ENCODE measurements at places on chromosomes 11 and 22.

GRCh38 chr11:122937983-122938382 is 43.7 kb downstream of the BSX start:
- DNase-seq: no peak

GRCh38 chr22:33580310-33580709 is 340.0 kb downstream of the LARGE1 start:
- DNase-seq: no peak

- no peak for DNase-seq
Observed at GRCh38 chr11:96177146-96177545, 165.8 kb downstream of the MAML2 start.

DNA sequence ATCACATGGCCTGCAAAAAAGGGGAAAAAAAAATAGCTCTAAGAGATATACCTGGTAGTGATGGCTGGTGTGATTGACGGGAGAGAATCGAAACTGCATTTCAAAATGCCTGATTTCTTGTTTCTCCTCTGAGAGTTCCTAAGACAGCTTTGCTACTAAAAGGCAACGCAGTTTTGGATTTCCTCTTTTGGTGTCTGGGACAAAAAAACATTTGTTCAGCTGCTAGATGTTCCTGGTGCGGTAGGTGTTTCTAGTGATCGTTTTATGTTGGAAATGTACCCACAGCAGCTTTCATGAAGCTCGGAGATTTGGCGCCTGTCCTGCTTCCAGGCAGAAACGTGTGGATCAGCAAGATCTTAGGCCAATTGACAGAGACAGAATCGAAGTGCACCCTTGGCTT is 18.1 kb downstream of the P2RX3 start:
- DNase-seq: no peak

GRCh38 chr11:62786318-62787004 is 741 bp upstream of the TMEM179B start:
- peak; percentile 80 for DNase-seq

GRCh38 chr11:21556926-21557325 is 636.0 kb upstream of the ANO5 start:
- no peak for DNase-seq

DNA sequence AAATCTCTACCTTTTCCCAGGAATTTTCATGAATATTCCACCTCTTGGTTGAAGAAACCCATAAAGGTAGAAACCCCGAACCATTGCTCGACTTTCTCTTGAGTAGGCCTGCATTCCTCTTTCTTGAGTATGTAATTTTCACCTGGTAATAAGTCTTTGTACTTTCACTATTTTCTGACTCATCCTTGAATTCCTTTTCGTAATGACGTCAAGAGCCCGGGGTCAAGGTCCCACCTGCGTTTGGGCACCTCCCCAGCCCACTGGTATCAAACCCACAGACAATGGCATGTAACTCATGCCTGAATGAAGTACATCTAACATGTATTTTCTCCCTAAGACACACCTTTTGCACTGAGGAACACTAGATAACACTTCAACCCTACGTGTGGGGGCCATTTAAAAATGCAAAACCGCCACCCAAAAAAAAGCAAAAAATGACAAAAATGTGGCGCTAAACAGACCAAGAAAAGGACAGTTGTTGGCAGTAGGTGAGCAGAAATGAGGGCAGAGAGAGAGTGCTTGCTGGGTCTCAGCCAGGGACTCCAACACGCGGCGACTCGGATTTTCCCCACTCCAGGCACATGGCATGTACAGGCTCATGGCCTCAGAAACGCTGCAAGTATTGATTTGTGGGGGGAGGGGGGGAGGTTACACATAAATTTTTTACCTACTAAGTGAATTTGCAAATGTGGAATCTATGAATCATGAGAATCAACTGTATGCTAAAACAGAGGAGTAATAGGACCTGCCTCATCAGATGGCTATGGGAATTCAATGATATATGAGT is 4.1 kb upstream of the C11orf24 start:
- no peak for DNase-seq

DNA sequence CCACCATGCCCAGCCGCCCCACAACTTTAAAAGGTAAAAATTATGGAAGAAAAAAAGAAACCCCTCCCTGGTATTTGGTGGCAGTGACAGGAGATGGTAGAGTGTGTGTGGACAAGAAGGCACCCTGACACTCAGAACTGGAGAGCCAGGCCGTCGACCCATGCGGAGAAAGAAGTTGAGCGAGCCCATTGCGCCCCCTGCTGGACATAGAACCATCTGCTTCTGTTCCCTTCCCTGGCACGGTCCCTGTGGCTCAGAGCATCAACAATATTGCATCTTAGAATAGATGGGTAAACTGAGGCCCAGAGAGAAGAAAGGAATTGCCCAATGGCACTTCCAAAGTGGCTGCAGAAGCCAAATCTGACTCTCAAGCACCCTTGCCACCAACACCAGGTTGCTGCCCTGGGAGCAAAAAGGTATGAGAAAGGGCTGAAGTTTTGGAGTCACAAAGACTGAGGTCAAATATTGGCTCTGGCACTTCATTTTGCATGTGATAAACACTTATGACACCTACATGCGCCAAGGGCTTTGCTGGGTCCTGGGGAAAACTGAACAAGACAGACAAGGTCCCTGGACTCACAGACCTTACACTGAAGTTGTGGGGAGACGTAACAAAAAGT is 8.6 kb downstream of the MRPL11 start:
- peak; percentile 53 for DNase-seq

DNA sequence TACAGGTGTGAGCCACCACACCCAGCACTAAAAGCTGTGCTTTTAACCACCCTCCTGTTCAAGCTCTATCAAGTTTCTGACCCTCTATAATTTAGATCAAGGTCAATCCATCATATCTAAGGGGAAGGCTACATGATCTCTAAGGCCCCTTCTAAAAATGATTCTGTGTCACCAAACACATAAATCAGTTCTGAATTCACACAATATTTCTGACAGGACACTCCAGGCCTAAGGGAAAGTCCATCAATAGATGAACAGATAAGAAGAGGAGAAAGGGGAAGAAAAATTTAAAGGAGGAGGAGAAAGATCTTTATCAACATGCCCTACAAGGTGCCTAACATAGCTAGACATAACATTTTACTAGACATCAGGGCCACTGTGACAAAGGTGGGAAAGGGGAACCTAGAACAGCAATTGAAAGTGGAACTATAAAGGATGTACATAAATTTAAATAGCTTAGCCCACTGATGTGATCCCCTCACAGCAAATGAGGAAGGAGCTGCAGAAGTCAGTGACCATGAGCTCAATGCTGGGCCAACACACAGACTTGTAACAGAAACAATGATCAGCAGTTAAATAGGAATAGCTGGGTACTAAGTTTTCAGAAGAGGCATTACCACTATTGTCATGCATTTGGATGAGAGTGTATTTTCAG is 4.7 kb downstream of the PRCP start:
- no peak for DNase-seq

GRCh38 chr11:124402326-124402922 is 3.6 kb upstream of the OR8B3 start:
- peak; percentile 1 for DNase-seq

DNA sequence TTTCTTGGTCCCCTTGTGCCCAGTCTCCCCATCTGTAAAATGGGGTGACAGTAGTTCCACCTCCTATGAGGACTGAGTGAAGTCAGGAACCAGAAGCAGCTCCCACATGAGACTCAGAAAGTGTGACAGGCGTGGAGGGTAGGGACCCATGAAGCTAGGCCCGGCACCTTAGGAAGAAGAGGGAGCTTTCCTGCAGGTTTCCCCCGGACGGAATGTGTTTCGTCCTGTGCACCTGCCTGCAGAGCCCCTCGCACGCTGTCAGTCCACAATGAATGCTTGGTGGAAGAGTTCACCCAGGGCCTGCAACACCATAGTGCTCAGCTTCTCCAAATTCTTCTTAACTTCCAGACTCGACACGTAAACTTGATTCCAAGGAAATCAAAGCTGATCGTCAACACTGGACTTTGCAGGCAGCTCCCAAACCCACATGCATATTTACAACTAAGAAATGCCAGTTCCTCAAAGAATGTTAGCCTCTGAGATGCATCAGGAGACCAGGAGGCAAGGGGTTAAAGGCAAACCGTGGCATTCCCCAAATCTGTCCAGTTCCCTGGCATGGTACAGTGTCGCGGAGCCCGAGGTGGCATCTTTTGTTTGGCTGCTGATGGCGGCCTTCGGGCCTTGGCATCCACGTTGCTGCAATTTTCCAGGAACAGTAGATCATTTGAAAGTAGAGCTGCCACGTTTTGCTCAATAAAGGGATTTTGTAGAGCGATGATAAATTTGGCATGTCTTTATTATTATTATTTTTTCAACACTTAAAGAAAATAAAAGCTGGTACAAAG is 15.4 kb downstream of the LRP5 start:
- DNase-seq: no peak

GRCh38 chr11:48083421-48083820 is 103.1 kb downstream of the PTPRJ start:
- no peak for DNase-seq

DNA sequence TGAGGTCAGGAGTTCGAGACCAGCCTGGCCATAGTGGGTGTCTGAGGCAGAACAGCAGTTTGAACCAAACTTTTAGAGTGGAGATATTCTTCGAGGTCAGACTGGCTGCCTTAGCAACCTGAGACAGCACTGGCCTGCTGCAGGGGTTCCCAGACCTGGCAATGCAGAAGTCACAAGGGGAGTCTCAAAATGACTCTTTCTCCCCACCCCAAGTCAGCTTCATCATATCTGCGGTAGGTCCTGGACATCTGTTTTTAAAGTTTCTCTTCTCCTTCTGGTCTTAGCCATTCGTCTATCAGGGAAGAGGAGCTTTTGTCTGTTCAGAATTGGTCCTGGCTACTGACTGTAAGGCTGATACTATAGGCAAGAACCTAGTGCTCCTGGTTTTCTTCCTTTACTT is 14.5 kb upstream of the CLMP start:
- DNase-seq: no peak

DNA sequence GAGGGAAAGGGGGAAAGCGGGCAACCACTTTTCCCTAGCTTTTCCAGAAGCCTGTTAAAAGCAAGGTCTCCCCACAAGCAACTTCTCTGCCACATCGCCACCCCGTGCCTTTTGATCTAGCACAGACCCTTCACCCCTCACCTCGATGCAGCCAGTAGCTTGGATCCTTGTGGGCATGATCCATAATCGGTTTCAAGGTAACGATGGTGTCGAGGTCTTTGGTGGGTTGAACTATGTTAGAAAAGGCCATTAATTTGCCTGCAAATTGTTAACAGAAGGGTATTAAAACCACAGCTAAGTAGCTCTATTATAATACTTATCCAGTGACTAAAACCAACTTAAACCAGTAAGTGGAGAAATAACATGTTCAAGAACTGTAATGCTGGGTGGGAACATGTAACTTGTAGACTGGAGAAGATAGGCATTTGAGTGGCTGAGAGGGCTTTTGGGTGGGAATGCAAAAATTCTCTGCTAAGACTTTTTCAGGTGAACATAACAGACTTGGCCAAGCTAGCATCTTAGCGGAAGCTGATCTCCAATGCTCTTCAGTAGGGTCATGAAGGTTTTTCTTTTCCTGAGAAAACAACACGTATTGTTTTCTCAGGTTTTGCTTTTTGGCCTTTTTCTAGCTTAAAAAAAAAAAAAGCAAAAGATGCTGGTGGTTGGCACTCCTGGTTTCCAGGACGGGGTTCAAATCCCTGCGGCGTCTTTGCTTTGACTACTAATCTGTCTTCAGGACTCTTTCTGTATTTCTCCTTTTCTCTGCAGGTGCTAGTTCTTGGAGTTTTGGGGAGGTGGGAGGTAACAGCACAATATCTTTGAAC is 6.8 kb downstream of the MALAT1 start:
- DNase-seq: no peak

DNA sequence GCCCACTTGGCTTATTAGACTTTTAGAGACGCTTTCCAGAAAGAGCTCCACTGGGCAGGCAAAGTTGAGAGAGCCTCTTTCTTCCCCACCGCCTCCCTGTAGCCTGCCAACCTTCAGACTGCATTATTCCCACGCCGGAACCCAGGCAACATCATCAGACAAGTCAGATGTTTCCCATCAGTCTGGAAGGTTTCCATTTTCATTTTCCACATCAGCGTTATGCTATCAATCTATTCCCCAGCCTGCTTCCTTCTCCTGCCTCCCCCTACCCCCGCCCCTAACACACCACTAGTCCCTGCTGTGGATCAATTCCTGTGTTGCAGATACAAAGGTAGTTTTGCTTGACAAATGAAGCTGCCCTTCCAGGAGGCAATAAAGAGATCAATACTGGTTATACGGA is 184.8 kb downstream of the DSCAML1 start:
- DNase-seq: no peak

DNA sequence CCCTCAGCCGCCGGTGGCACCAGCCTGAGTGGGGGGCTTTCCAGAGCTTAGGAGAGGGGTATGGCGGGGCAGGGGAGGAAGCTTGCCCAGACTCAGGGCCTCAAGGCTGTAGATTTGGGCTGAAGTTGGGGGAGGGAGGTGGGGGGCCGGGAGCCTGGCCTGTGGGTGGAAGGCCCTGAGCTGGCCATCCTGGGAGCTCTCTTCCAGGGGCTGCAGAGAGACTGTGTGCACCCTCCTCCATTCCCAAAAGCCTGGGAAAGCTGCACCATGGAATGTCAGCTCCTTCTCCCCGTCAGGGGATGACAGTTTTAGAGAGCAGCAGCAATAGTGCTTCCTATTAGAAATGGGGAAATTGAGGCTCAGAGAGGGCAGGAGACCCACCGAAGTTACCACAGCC is 1.0 kb downstream of the SYT12 start:
- DNase-seq: no peak

- DNase-seq: no peak
Observed at GRCh38 chr11:6745465-6746015, 26.2 kb downstream of the OR2AG2 start.

DNA sequence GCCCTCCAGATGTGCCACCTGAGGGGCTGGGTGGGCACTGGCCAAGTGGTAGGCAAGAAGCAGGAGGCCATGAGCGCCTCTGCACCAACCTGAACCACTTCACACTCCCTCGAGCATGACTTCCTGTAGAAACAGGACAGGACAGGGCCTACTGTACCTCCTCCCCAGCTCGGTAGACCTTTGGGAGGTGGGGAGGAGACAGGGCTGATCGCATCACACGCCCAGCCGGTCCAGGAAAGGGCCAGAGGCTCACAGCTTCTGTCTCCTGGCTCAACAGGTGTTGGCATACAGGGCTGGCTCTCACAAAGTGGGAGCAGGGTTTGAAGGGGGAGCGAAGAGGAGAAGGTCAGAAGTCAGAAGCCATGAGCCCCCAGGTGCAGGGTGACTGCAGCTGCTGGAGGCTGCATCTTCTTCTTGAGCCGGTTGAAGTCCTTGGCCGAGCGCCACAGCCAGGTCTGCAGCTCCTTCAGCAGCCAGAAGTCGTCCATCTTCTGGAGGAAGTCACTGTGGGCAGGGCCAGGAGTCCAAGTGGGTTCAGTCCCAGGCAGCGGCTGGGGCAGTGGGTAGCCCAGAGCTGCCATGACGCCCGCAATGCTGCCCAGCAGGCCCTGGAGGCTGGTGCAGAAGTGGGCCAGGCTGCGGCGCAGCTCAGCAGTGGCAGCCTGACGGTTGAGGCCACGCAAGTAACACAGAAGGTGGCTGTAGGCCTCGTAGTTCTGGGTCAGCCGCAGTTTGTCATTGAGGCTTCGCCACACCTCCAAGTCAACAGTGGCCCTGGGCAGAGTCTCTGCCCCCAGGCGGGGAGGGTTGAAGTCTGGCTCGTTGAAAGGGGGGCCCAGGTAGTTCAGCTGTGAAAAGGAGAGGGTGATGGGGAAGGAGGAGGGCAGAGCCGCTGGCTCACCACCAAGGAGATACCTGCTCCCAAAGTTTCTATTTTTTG is 8.3 kb downstream of the CLCF1 start:
- no peak for DNase-seq

GRCh38 chr11:113532697-113533424 is 57.7 kb upstream of the DRD2 start:
- peak; percentile 23 for DNase-seq

GRCh38 chr11:111947143-111947542 is 10.0 kb downstream of the DIXDC1 start:
- no peak for DNase-seq
